ENCODE measurements at places on chromosomes 7 and 10. TPM values are rescaled to one million over a fixed set of nuclear protein-coding genes. Genes with fewer than 3 reads are reported as not detected.

The UFSP1 gene
- total RNA-seq = 7.0 TPM

The VENTX gene
- total RNA-seq = not detected

The NPFFR1 gene
- total RNA-seq = not detected

The ITGA8 gene
- total RNA-seq = not detected

The PIP gene
- not detected for total RNA-seq

The NEUROD6 gene
- total RNA-seq = not detected

The OGDHL gene
- 0.30 TPM for total RNA-seq

The SLC35G1 gene
- 21.9 TPM for total RNA-seq

The YWHAG gene
- 151 TPM for total RNA-seq

The HOXA10 gene
- total RNA-seq = 9.8 TPM

The CALHM1 gene
- not detected for total RNA-seq

The IFIT1B gene
- total RNA-seq = not detected

The SEC31B gene
- total RNA-seq = 2.6 TPM

The CPA2 gene
- total RNA-seq = 0.75 TPM

The PROSER2 gene
- 10.3 TPM for total RNA-seq

The CALN1 gene
- not detected for total RNA-seq

The C10orf67 gene
- total RNA-seq = 0.09 TPM

The ELOVL3 gene
- not detected for total RNA-seq

The TOMM7 gene
- total RNA-seq = 408 TPM

The UTF1 gene
- total RNA-seq = not detected

The NSUN6 gene
- total RNA-seq = 10.5 TPM

The ADRA2A gene
- not detected for total RNA-seq

The TSPAN15 gene
- total RNA-seq = 10.9 TPM

The CPN1 gene
- not detected for total RNA-seq

The CDH23 gene
- total RNA-seq = under 0.01 TPM

The GPR85 gene
- total RNA-seq = not detected

The ZPBP gene
- total RNA-seq = not detected

The TMEM196 gene
- total RNA-seq = not detected

The VAX1 gene
- total RNA-seq = 0.25 TPM

The RPEL1 gene
- total RNA-seq = 0.17 TPM

The GPR22 gene
- 4.0 TPM for total RNA-seq

The HOXA9 gene
- 7.8 TPM for total RNA-seq

The PLXNA4 gene
- 0.02 TPM for total RNA-seq

The LRRD1 gene
- total RNA-seq = not detected

The INMT gene
- not detected for total RNA-seq

The PDE6C gene
- not detected for total RNA-seq

The PSMG3 gene
- 125 TPM for total RNA-seq

The COPS6 gene
- 59.3 TPM for total RNA-seq

The SLC29A4 gene
- 2.5 TPM for total RNA-seq

The LRMDA gene
- 0.95 TPM for total RNA-seq

The PAPOLB gene
- 0.30 TPM for total RNA-seq

The AGAP4 gene
- 13.2 TPM for total RNA-seq

The DHX32 gene
- total RNA-seq = 37.7 TPM

The ZWINT gene
- 53.2 TPM for total RNA-seq

The ANAPC16 gene
- 170 TPM for total RNA-seq

The PODXL gene
- 2.3 TPM for total RNA-seq

The DYDC2 gene
- total RNA-seq = not detected

The ASZ1 gene
- not detected for total RNA-seq

The CXCL12 gene
- total RNA-seq = not detected

The BLOC1S2 gene
- total RNA-seq = 85.3 TPM
